Activated CD4-positive, alpha-beta memory T cell treated with anti-CD3 and anti-CD28 coated beads for 36 hours (primary cell): ENCODE measurements at places on chromosomes 13 and 19. TPM values are rescaled to one million over a fixed set of nuclear protein-coding genes. Genes with fewer than 3 reads are reported as not detected.
A peak's percentile ranks its signal among the peaks of the same experiment; 100 is the strongest.

GRCh38 chr19:39237200-39238184 lies 7.3 kb downstream of the IFNL3 start:
- DNase-seq = peak; percentile 71

- no peak for DNase-seq
These were observed 81.3 kb downstream of the SPACA7 start for GRCh38 chr13:112457485-112457884.

DNA sequence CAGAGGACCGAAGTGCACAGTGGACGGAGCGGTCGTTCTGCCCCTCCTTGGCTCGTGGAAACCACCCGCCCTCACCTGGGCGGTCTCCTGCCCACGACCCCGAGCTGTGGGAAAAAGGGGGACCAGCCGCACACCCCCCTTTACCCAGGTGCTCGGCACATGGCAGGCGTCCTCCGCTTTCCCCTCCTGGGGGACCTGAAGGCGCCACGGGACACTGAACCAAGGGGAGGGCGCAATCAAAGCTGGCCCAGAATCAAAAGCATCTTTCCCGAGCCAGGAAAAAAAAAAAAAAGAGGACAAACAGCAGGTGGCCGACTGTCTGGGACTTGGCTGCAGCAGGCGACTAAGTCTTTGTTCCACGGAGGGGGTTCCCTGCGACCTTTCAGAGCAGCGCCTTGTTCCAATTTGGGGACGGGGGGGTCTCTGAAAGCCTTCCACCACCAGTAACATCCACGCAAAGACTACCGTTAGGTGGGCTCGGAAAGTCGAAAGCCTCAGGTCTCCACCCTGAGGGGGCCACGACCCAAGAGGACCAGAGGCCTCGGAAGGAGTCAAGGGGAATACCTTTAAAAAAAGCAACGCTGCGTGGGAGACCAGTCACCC lies 1.1 kb downstream of the MBD3 start:
- DNase-seq = no peak

GRCh38 chr19:46460055-46460454 lies 11.3 kb downstream of the PNMA8A start:
- no peak for DNase-seq

DNA sequence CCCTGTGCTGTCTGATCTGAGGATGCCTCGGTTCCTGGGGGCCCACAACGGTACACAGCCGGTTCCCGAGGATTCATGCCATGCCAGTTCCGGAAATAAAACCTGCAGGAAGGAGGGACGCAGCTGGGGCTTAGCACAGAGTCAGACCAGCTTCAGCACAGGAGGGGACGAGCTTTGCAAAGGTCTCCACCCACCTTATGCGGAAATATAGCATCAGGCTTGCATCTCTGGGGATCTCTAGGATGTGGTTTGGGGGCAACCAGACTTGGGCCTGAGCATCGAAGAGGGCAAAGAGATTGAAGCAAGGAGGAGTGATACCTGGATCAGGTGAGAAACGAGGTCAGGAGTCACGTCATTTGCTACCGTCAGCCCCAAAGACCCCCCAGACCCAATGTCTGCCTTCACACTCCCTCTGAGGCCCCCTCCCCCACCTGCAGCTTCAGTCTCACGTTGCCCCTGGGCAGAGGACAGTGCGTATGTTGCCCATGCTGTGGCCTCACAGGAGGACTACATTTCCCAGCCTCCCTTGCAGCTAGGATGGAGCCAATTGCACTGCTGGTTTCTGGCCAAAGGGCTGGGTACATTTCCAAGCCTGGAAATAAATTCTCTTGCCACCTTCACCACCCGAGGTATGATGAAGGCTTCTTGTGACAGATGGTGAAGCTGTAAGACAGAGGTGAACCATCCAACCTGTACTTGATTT lies 12.1 kb downstream of the TYK2 start:
- no peak for DNase-seq

DNA sequence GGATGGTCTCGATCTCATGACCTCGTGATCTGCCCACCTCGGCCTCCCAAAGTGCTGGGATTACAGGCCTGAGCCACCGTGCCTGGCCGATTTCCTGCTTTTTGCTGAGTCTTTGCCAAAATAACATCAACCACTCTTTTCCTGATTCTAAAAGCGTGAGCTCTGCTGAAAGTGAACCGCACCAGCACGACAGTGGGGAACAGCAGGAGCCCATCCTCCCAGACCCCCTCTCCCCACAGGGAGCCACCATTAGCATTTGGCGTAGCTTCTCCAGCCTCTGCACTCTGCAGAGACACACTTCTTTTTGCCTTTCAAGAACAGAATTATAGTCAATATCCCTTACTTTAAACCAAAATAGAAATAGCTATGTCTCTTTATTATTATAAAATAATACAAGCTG lies 41.3 kb downstream of the MYH14 start:
- DNase-seq = no peak

DNA sequence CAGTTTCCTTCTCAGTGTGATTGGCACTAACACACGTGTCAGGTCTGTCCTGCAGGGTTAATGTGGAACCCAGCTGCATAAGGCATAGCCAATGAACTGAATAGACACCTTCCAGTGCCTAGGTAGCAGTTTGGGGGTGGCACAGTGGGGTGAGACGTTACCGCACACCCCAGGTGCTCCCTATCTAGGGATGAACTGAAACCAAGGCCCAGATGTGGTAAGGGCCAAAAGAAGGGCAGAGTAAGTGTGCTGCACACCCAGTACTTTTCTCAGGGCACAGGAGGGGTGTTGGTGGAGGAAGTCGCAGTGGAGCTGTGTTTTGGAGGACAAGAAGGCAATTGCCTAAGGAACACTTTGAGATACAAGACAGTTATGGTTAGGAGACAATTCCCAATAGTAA lies 317.9 kb upstream of the TSHZ3 start:
- DNase-seq = no peak

GRCh38 chr19:16118489-16119033 lies 6.9 kb downstream of the RAB8A start:
- DNase-seq = peak; percentile 84

DNA sequence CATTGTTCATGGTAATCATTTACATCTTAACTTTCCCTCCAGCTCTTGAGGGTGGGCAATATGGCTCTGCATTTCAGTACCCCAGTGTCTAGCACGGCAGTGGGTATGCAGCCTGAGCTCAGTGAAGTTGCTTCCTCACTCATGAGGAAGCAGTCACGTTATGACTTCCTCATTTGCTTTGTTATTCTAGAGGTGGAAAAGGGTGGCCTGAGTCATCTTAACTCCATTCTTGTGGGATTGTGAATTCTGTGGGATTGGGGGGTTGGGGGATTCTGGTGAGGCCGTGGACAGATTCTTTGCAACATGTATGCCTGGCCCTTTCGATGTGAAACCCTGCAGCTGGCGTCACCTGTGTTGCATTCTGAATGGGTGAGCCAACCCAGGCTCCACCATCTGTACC lies 406.7 kb upstream of the ZNF507 start:
- no peak for DNase-seq

DNA sequence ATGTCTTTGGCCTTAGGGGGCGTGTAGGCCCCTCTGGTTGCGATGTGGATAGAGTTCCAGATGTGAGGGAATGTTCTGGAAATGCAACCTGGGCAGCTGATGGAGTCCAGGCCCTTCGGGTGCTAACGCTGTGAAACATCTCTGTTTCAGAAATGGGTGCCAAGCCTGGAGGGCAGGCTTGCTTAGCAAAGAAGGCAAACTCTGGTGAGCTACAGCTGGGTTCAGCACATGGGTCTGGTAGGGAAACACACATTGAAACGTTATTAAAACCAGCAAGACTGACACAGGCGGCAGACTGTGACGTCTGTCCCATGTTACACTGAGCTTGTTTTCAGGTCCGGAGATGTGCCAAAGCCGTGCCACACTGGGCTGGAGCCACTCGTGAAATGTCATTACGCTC lies 8.6 kb upstream of the CDC16 start:
- no peak for DNase-seq

DNA sequence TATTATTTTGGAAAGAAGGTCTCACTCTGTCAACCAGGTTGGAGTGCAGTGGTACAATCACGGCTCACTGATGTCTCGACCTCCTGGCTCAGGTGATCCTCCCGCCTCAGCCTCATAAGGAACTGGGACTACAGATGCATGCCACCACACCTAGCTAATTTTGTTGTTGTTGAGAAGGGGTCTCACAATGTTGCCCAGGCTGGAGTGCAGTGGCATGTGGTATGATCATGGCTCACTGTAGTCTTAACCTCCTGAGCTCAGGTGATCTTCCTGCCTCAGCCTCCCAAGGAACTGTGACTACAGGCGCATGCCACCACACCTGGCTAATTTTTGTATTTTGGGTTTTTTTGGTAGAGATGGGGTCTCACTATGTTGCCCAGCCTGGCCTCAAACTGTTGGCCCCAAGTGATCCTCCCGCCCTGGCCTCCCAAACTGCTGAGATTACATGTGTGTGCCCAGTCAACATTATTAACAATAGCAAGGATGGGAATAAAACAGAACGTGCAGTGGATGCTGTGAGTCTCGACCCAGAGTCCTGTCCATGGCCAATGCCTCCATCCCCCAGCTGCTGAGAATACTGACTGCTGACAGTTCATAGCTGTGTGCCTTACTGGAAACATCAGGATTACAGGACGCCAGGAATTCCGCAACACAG lies 5.4 kb upstream of the MBD3L3 start:
- DNase-seq = no peak

The VASP gene
- 174 TPM for total RNA-seq

The SPINT2 gene
- total RNA-seq = 57.5 TPM

The DLL3 gene
- total RNA-seq = 0.80 TPM

The OR7D2 gene
- total RNA-seq = 0.17 TPM
